ENCODE measurements at places on chromosomes 7 and 10.

DNA sequence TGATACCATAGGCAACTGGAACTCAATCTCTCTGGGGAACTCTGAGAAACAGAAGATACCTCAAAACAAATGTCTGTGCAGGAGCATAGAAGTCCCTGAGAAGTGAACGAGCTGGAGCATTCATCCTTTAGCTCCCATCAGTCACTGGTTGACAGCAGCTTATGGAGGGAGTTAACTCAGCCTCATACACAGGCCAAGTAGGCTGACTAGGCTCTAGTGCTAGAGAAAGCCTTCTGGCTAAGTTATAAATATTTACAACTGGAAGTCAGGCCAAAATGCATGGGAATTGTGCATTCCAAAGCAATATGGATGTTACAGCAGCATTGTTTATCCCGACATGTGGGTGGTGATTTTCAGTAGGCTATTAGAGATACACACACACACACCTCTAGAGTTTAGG is 66.5 kb downstream of the ANK3 start:
- no peak for DNase-seq

GRCh38 chr7:10156972-10157371 is 816.7 kb upstream of the PHF14 start:
- no peak for DNase-seq

- no peak for DNase-seq
Measured at GRCh38 chr7:67875558-67875957, 878.9 kb downstream of the TYW1 start.

DNA sequence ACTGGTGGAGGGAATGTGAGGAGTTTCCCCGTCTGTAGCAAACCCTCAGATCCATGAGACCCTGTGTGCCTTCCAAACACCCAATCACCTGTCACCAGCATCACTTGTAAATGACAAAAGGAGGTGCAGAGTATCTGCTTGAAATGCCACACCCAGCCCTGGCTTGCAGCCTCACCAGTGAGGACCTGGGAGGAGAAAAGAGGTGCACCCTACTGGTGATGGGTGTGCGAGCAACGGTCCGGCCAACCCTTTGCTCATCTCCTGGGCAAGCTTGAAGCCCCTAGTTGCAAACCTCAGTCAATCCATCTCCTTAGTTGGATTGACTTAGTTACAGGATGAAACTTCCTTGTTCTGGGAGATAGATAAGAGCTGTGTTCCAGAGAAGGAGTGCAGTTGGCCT is 62.4 kb upstream of the WAPL start:
- DNase-seq, result no peak

- no peak for DNase-seq
Measured at GRCh38 chr7:18278316-18278715, 217.2 kb upstream of the HDAC9 start.

DNA sequence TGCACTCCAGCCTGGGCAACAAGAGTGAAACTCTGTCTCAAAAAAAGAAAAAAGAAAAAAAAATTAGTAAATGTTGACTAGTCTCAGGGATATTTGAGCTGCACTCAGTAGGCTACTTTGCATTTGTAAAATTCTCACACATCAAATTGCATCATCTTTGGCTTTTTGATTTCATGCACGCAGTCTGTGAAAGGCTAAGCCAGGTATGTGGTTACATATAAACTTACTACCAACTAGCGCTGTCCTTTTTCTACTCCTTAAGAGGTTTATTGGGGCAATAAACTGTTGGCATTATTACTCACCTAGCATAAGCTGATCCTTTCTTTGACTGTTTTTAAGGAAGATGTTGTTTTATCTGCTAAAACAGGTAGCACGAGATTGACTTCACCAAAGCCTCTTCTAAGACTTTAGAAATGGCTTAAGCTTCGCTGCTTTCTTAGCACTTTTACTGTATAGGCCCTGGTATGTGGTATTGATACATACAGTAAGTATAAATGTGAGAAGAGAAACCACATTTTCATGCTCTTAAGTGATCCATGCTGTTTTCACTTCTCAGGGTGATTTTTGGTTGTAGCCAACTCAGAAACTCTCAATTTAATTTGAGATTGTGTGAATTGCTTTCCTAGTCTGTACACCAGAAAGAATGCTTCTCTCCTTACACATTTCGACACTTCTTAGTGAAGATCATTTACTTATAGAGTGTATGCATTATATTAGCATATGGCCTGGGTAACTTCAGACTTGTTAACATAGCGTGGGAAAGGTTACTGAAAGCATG is 323.9 kb downstream of the AUTS2 start:
- no peak for DNase-seq

- no peak for DNase-seq
Measured at GRCh38 chr7:101644879-101645278, 15.8 kb upstream of the MYL10 start.

DNA sequence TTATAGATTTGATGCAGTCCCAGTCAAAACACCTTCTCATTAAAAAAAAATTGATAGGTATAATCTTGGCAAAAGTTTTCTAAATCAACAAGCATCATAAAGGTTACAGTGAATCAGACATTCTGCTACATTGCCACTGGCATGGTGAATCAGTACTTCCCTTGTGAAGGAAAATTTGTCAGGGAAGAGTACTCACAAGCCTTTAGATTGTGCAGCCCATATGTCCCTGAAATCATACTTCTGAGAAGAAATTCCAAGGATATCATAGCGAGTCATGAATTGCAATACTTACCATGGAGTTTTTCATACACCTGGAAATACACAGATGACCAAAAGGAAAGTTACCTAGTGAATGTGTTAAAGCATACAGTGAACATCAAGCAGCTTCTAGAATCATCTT is 17.2 kb downstream of the VSTM2A start:
- no peak for DNase-seq

- no peak for DNase-seq
Measured at GRCh38 chr7:141671705-141672496, 30.1 kb downstream of the DENND11 start.

DNA sequence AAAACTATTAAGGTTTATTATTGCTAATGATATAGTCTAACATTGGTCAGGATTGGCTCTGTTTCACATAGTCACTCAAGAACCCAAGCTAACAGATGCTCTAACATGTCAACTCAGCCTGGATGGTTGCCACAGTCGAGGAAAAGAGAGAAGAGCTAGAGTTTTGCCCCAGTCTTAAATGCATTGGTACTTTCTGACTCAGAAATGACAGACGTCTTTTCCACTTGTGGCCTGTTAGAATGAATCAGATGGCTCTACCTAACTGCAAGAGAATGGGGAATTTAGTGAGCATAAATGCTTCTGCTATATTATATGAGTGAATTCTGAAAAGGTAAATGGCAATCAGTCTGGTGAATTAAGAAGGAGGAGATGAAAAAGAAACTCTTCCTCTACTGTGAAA is 13.9 kb downstream of the HECTD2 start:
- no peak for DNase-seq

GRCh38 chr7:15681186-15681585 is 5.3 kb downstream of the MEOX2 start:
- DNase-seq, result no peak

DNA sequence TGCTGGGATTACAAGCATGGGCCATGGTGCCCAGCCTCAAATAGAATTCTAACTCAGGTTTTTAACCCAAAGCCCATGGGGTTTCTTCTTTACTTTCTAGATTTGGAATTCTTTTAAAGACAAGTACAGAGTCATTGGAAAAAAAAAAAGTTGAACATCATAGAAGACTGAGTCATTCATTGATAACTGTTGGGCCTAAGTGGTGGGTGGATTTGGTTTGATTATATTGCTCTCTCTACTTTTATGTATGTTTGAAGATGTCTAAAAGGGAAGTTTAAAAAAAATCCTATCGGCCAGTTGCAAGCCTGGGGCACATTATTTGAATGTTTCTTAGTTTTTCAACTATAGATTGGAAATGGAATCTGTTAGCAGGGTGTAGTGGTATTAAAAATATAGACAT is 49.7 kb downstream of the INPP5F start:
- no peak for DNase-seq

DNA sequence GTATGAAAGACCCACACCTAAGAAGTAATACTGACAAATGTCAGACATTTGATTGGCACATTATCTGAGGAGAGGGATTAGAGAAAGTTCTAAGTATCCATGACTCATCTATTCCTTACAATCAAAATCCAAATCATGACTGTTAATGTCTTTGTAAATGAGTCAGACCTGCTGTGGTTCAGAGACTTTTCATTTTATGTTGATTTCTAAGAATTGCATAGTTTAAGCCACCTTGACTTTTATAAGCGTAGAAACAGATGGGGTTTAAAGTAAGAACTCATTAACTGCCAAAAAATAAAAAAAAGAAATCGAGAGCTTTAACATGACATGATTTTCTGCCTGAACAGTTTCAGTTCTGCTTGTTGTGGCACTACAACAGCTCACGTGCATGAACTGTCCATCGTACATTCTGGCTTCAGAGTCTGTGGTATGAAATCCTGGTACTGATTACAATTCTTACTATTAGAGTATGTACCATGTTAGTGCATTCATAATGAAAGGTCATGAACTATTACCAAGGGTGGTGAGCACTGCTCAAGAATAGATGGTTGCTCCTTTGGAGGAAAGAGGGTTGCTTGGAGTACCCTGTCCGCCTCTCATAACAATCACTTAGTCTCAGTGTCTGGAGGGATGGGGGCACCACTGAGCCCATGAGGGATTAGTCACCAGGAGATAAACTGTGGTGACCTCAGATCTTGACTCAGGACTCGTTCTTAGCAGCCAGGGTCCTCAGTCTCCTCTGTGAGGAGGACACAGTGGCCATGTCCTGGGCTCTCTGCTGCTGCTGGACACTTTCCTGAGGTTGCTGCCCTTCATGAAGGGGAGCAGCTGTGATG is 42.2 kb downstream of the ACSM6 start:
- no peak for DNase-seq

GRCh38 chr10:86654411-86655172 is at the start of gene OPN4:
TSS of gene OPN4 (plus strand) at chr10:86654547. CDS start at chr10:86654784, 237 bp downstream.
- DNase-seq, result no peak

DNA sequence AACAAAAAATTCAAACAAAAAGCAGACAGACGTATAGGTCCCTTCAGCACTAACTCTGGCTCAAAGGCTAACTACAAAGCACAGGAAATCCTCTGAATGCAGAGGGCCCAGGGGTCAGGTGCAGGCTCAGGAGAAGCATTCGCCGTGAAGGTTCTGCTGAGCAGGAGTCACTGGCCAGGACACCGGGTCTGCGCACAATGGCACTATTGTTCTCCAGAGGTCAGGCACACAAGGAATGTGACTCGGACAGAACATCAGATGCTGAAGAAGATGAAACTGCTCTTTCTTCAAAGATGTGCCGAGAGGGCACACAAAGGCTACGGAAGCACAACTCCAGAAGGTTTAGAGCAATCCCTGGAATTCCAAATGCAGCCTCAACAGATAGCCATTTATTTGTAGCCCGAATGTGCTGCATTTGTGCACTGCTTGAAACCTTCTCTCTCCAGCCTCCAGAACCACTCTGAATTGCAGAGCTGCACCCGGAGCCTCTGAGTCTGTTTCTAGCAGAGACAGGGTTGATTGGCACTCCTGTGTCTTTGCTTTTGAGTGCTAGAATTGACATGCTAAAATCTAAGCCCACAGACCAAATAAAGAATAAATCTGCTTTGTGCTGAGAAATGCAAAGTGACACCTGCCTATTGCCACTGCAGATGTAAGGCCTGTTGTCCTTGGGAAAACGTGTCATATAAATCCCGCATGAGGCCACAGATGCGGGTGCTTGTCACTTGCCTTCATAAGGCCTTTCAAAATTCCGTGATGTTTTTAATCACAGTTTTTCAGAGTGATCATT is 85.4 kb upstream of the AFAP1L2 start:
- DNase-seq, result no peak

GRCh38 chr7:113267885-113268284 is 149.5 kb upstream of the SMIM30 start:
- no peak for DNase-seq

GRCh38 chr7:88151119-88151790 is 68.6 kb downstream of the SRI start:
- DNase-seq, result no peak

DNA sequence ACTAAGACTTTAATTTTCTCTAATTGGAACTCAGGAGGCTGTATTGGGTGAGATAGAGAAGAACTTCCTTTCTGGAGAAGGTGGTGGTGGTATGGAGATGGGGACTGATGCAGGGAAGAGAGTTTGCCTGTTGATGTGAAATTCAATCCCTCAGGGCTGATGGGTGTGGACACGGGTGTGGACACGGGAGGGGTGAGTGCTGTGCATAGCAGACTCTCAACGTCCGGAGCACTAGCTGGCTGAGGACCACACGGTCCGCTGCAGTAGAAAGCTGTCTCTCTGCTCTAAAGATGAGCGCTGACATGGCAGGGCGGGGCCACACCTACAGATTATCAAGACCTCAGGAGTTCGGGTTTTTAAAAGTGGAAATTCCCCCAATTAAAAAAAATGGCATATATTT is 148.5 kb upstream of the PITRM1 start:
- DNase-seq, result no peak

DNA sequence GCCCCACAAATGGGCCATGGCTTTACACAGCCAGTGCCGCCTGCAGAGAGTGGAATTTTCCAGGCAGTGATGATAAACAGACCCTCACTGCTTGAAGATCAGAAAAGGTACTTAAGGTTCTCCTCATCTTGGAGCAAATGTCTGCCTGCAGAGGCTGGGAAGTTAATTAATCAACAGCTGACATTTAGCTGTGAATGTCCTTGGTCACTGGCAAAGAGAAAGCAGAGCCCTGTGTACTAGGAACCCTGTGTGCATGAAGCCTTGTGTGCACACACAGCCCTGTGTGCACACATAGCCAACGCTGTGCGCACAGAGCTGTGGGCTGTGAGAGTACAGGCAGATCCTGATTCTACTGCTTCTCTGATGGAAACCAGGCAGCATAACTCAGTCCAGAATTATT is 291.6 kb upstream of the MKI67 start:
- no peak for DNase-seq

DNA sequence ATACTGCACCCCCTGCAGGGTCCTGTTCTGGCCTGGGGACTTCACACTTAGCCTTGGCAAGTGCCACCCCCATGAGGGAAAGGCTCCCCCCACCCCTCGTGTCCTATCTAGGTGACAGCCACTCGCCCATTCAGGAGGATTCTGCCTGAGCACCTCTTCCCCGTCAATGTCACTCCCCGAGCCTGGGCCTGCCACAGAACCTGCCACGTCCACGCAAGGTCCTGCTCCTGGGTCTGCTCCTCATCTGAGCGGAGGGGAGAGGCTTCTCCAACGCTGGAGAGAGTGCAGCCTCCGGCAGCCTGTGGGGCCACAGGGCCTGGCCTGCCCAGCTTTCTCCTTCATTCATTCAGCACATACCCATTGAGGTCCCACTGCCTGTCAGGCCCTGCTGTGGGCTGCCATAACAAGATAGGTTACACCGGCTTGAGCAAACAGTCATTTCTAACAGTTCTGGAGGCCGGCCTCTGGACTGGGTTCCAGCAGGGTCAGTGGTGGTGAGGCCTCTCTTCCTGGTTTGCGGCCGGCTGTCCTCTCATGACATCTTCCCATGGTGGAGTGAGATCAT is 92.0 kb upstream of the RET start:
- DNase-seq, result peak; percentile 65

- no peak for DNase-seq
Measured at GRCh38 chr10:103560886-103561285, 67.4 kb downstream of the NEURL1 start.
